ENCODE measurements at places on chromosomes 7 and 10. TPM values are rescaled to one million over a fixed set of nuclear protein-coding genes. Genes with fewer than 3 reads are reported as not detected.

DNA sequence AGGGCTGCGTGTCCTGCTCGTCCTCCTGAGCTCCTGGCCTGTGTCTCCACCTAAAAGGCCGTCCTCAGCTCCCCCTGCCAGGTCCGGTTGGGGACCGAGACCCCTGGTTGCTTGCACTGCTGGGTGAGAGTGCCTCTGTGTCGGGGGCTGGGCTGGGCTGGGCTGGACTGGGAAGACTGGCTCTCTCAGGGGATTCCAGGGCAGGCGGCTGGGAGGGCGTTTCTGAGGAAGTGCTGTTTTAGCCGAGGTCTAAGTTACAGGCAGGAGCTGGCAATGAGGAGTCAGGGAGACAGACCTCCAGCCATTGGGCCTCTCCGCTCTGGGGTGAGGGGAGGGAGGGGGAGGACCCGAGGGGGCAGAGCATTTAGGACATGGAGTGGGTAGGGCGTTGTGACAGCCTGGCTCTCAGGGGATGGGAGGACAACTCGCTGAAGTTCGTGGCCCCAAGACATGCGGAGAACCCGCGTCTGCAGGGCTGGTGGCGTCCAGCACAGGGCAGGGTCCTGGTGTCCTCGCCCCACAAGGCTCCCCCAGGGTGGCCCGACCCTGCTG, 20.9 kb downstream of the FOXK1 start:
- H3K4me1 ChIP-seq = peaks cover 41% of the 10 kb centered on the region
- H3K27me3 ChIP-seq = no peaks in the 10 kb centered on the region
- no peaks in the 10 kb centered on the region for H3K36me3 ChIP-seq
- no peak overlapping the region for H3K4me3 ChIP-seq
- DNase-seq = no peak
- peak overlapping the region; percentile 28 for H3K27ac ChIP-seq

GRCh38 chr10:62008196-62008595, 106.7 kb downstream of the ARID5B start:
- H3K27me3 ChIP-seq = no peaks in the 10 kb centered on the region
- no peaks in the 10 kb centered on the region for H3K4me1 ChIP-seq
- no peak overlapping the region for H3K27ac ChIP-seq
- no peaks in the 10 kb centered on the region for H3K36me3 ChIP-seq

GRCh38 chr10:10994360-10994759, 23.3 kb upstream of the CELF2 start:
- H3K36me3 ChIP-seq = no peaks in the 10 kb centered on the region
- H3K27ac ChIP-seq = no peak overlapping the region
- DNase-seq = no peak
- H3K4me1 ChIP-seq = no peaks in the 10 kb centered on the region

DNA sequence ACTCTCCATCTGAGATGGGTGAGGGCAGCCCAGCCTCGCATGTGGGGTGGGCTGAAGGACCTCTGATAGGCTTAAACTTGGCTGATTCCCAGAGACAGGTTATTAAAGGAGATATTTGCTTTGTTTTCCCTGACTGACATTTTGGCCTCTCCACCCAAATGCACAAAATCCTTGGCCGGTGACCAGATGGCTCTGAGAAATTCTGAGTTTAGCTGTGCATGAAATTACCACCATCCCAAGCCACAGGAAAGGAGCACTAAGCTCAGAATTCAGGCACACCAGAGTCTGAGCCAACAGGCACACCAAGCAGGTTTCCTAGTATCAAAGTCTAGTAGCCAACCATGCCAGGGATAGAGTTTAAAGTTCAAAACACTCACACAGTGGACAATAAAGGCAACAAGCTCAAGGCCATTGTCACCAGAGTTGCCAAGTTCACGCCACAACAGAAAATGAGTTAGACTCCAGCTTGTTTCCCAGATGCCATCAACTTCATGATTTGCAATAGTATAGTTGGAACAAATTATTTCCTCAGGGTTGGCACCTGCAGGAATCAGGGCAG, 387.6 kb downstream of the KCNMA1 start:
- H3K4me3 ChIP-seq = no peak overlapping the region
- no peaks in the 10 kb centered on the region for H3K36me3 ChIP-seq
- H3K27ac ChIP-seq = no peak overlapping the region
- H3K4me1 ChIP-seq = peaks cover 14% of the 10 kb centered on the region
- H3K27me3 ChIP-seq = no peaks in the 10 kb centered on the region

- no peak overlapping the region for H3K4me3 ChIP-seq
- no peaks in the 10 kb centered on the region for H3K4me1 ChIP-seq
- no peaks in the 10 kb centered on the region for H3K27me3 ChIP-seq
- H3K27ac ChIP-seq = no peak overlapping the region
Observed at GRCh38 chr7:144907577-144907976, 71.7 kb upstream of the TPK1 start.

GRCh38 chr7:137298464-137298794, 45.1 kb downstream of the PTN start:
- no peaks in the 10 kb centered on the region for H3K36me3 ChIP-seq
- no peak overlapping the region for H3K27ac ChIP-seq
- no peak overlapping the region for H3K4me3 ChIP-seq
- H3K4me1 ChIP-seq = no peaks in the 10 kb centered on the region

DNA sequence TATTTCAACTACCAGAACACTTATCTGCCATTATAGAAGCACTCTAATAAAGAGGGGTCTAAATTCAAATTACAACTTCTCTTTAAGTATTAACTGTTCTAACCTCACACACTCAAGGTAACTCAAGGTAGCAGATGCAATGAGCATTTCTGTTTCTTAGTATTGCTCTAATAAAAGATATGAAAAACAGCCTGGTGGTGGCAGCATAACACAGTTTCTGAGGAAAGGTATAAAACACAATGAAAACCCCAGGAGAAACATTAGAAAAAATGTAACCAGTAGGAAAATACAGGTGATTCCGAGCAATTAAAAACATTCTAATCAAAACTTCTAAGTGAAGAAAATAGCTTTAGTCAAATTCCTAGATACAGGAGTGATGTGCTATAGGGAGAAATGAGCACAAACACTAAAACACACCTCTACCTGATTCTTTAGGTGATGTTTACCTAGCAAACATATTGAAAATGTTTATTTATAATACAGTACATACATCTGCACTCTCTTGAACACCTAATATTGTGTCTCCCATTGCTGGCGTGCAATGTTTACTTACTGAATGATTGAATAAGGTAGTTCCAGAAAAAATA, 3.5 kb downstream of the MKRN1 start:
- no peaks in the 10 kb centered on the region for H3K36me3 ChIP-seq
- no peaks in the 10 kb centered on the region for H3K27me3 ChIP-seq
- DNase-seq = peak; percentile 66
- H3K4me3 ChIP-seq = no peak overlapping the region
- peaks cover 11% of the 10 kb centered on the region for H3K4me1 ChIP-seq

GRCh38 chr10:132979491-132980425, 37.4 kb upstream of the CFAP46 start:
- H3K27me3 ChIP-seq = no peaks in the 10 kb centered on the region
- no peak overlapping the region for H3K4me3 ChIP-seq
- no peak for DNase-seq

DNA sequence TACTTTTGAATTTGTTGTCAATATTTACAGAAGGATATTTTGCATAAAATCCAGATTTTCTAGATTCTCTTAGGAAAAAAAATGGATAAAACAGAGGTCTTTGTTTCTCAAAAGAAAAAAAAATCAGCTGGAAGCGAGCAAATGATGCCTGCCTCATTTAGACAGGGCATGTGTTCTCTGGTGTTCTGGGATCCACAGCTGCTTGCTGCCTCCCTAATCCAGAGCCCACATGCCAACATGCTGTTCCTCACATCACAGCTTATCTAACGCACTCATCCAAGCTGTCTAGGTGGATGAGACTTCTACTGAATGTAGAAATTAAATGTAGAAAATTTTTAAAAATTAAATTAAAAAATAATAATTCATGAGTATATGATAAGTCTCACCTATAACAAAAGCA, 630.1 kb downstream of the SORCS1 start:
- DNase-seq = no peak
- no peaks in the 10 kb centered on the region for H3K4me1 ChIP-seq
- no peaks in the 10 kb centered on the region for H3K36me3 ChIP-seq
- H3K27me3 ChIP-seq = no peaks in the 10 kb centered on the region

DNA sequence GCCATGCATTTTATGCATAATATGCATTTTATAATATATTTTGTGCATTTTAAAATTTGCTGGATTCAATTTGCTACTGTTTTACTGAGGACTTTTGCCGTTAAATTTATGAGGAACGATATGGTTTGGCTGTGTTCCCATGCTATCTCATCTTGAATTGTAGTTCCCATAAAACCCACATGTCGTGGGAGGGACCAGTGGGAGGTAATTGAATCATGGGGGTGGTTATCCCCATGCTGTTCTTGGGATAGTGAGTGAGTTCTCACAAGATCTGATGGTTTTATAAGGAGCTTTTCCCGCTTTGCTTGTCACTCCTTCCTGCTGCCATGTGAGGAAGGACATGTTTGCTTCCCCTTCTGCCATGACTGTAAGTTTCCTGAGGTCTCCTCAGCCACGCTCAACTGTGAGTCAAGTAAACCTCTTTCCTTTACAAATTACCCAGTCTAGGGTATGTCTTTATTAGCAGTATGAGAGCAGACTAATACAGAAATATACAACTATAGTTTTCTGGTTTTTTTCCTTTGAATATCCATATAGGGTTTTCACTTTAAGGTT, 201.4 kb upstream of the SH2B2 start:
- H3K4me1 ChIP-seq = no peaks in the 10 kb centered on the region
- H3K36me3 ChIP-seq = no peaks in the 10 kb centered on the region
- H3K4me3 ChIP-seq = no peak overlapping the region
- no peaks in the 10 kb centered on the region for H3K27me3 ChIP-seq
- DNase-seq = no peak
- no peak overlapping the region for H3K27ac ChIP-seq

GRCh38 chr10:74704629-74705357, 121.6 kb upstream of the KAT6B start:
- no peaks in the 10 kb centered on the region for H3K27me3 ChIP-seq
- no peak for DNase-seq
- no peak overlapping the region for H3K27ac ChIP-seq

- no peaks in the 10 kb centered on the region for H3K36me3 ChIP-seq
- DNase-seq = no peak
- no peaks in the 10 kb centered on the region for H3K27me3 ChIP-seq
- no peak overlapping the region for H3K4me3 ChIP-seq
- no peaks in the 10 kb centered on the region for H3K4me1 ChIP-seq
- H3K27ac ChIP-seq = no peak overlapping the region
Observed at GRCh38 chr10:95626500-95626899, 30.0 kb downstream of the ALDH18A1 start.

DNA sequence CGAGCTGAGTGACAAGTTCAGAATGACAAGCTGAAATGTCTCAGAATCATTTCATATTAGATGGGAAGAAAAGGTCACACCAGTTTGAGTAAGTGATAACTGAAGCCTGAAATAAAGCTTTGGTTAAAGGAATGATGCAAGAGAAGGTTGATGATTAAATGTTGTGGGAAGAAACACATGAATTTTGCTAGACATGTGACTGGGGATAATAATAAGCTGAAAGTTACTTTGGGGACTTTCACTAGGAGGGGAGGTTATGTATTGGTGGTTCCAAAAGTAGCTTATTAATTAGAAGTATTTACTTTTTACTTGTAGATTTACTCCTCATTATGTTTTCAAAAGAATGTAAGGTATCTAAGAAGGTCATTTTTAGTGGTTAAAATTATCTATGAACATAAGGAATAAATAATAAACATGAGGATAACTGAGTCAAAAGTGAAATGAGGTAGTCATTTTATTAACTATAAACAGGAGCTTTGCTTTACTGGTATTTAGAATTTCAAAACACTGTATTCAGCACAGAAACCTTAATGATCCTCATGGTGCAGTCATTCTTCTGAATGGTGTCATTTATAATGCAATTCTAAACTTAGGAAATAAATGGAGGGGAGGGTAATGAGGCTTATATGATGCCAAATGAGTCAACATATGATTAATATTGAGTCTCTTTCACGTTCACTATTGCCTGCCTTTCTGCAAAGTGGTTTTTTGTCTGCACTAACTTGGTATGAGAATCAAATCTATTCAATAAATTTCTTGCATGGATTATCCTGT, 63.7 kb downstream of the PRKG1 start:
- H3K4me3 ChIP-seq = no peak overlapping the region
- no peaks in the 10 kb centered on the region for H3K4me1 ChIP-seq
- H3K27ac ChIP-seq = no peak overlapping the region

- no peak overlapping the region for H3K27ac ChIP-seq
- H3K36me3 ChIP-seq = no peaks in the 10 kb centered on the region
- H3K4me3 ChIP-seq = no peak overlapping the region
- H3K4me1 ChIP-seq = peaks cover 7% of the 10 kb centered on the region
- H3K27me3 ChIP-seq = no peaks in the 10 kb centered on the region
Observed at GRCh38 chr7:74253331-74253730, 868 bp downstream of the RFC2 start.

DNA sequence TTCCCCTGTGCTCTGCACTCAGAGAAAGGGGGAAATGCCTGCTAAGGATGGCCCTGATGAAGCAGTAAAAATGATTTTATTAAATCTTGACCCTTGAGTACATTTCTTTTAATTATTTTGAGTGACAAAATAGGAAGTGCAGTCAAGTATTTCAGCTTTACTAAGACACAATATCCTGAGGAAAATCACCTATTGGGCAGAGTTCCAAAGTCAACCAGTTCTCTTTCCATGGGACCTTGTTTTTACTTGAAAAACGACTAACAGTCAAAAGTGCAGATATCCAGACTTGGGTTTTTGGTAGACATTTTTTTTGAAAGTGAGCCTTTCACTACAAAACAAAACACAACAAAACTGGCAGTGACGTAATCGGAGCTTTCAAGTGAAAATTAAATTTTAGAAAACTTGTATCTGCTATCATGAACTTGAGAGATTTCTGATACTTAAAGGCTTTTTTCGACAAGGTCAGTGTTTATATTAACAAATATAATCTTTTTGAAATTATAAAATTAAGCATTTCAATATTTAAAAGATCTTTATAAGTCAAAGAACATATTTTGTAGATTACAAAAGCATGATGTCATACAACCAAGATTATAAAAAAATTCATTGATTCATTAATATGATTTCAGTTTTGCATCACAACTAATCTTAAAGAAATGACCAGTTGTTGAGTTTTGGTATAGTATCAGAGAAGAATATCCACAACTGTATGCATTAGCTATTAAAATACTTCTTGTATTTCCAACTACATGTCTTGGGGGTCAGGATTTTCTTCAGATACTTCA, 513.8 kb upstream of the AKR1E2 start:
- no peaks in the 10 kb centered on the region for H3K36me3 ChIP-seq
- H3K4me3 ChIP-seq = no peak overlapping the region
- no peak overlapping the region for H3K27ac ChIP-seq
- H3K4me1 ChIP-seq = peaks cover 4% of the 10 kb centered on the region

DNA sequence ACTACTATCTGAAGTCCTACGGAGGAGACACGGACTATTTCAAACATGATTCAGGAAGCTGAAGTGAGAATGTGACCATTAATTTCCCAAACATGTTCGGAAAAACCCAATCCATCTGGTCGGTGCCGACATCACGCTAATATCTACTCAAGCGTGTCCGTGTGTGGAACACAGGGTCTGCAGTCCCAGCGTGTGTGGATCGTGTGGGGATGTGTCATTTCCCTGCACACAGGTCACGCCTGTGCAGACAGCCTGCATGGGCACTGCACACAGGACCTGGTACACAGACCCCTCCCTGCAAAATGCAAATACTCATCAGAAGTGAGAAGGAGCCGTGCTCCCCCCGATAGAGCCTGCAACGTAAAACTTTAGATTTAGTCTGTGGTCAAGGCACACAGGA, 57.8 kb downstream of the CARD11 start:
- H3K27me3 ChIP-seq = no peaks in the 10 kb centered on the region

CTBP2 gene
- 79.5 TPM for total RNA-seq

CRHR2 gene
- total RNA-seq = 0.50 TPM

UNC5B gene
- 44.4 TPM for total RNA-seq

LIPF gene
- total RNA-seq = 2.3 TPM

INTS1 gene
- total RNA-seq = 185 TPM

NKX2-3 gene
- total RNA-seq = 0.24 TPM

NPSR1 gene
- total RNA-seq = not detected
